ENCODE measurements at places on chromosomes 4 and X.
A peak's percentile ranks its signal among the peaks of the same experiment; 100 is the strongest.

- DNase-seq = no peak
Observed at GRCh38 chr4:26468283-26468949, 21.9 kb downstream of the CCKAR start.

DNA sequence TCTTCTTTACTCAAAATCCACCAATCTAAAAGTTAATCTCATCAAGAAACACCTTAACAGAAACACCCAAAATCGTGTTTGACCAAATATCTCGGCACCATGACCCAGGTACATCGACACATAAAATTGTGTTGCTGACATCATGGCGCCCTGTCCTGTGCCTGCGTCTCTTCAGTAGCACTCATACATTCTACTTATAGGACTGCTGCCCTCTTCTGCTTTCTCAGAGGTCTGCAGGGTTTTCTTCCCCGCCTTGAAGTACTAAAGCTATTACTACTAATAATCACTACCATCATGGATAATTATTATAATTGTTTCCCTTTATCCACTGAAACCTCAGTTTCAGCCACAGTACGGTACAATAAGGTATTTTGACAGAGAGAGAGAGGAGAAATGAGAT is 1403.1 kb upstream of the TENM3 start:
- DNase-seq = no peak

DNA sequence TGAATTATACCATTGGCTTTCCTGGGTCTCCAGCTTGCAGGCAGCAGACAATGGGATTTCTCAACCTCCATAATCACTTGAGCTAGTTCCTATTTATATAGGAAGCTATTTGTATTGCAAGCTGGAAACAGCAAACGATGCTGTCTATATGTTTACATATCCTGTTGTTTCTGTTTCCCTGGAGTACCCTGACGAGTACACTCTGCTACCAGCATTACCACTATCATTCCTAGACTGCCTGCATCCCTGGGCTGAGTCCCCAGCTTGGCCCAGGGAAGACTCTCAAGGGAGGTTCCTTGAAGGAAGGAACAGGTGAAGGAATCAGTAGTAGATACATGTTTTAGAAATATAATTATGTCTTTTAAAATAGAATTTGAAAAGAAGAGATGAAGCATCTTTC is 81.4 kb downstream of the EVC2 start:
- peak; percentile 10 for DNase-seq

DNA sequence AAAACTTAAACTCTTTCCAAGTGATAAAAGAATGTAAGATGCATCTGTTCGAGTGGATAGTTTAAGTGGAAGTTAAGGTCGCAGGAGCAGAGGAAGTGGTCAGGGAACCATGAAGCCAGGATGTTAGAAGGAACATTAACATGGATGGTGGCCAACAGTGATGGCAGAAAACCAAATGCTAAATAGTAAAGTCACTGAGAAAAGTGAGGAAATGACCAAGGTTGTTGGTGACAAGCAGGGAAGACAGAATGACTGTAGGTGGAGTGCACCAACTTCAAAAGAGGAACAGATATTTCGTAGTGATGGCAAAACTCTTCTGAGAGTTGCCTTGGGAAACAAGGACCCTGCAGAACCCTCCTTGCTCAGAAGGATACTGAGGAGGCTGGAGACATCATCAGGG is 226.2 kb downstream of the PALLD start:
- DNase-seq = no peak

DNA sequence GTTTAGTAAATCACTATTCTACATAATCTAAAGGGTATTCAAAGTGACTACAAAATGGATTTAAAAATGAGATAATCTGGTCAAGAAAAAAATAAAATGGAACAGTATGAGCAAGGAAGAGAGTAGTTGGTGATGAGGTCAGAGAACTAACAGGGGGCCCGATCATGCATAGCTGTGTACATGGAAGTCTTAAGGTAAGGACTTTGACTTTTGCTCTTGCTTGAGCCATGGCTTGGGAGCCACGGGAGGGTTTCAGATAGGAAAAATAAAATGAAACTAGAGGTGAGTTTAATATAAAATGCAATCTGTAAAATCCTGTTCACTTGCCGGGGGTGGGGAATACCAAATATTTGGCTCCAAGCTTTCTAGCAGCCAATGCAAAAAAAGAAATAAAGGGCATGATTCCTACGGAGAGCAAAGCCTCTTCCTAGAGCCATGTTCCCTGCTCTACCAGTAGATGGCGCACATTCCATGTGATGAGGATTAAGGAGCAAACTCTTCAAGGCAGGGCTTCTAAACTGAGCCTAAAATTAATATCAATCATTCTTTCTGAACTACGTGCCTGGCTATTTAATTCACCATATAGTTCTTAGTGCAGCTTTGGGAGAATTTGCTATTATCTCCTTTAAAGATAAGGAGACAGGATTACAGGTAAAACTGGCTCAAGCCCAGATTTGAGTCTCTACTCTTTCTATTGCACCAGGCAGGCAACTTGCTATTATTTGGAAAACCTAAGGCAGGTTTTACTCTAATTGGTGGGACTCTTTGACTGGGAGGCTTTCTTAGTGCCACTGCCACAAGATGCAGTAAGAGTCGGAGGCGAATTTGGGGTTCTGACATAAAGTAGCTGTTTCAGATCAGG is 6.8 kb upstream of the CLCN5 start:
- peak; percentile 50 for DNase-seq

- peak; percentile 0 for DNase-seq
Observed at GRCh38 chrX:55450259-55450658, 1.7 kb upstream of the MAGEH1 start.

DNA sequence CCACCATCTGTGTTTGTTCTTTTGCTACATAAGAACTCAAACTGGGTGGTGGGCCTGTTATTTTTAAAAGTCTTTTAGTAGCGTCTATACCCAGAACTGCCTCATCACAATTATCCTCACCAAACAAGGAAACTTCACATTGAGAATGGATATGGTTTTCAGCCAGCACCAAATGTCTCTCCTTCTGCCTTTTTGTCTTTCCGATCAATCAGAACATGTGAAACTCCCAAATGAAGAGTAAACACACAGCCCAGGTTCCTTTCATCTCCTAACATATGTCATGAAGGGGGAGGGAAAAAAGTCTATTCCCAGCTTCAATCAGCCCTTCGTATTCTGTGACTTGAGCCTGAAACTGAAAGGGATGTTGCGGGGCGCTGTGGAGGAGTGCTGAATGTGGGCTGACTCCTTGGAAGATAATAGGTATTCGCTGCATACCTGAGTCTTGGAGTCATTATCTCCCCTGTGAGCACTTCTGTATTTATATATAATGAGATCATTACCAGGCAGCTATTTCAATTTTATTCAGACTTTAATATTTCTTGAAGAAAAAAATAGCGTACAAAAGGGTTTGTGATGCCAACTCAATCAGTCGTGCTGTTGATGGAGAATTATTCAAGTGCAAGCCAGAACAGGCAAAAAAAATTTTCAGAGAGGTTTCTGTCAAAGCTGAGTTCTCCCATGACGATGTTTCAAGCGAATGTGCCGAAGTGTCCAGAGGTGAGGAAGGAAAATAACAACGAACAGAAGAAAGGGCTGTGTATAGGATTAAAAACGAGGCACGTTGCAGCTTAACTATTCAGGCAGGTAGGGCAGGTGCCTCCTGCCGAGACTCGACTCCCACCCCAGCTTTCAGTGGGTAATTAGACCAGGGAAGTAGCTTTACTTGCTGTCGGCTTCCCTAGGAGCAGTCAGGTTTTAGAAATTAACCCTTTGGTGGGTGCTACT is 163.9 kb upstream of the NOCT start:
- DNase-seq = no peak

GRCh38 chr4:6306299-6306698 is 36.6 kb downstream of the WFS1 start:
- DNase-seq = no peak

GRCh38 chrX:136626237-136626636 is 21.7 kb upstream of the CD40LG start:
- DNase-seq = no peak

GRCh38 chrX:96971812-96972211 is 88.1 kb downstream of the RPA4 start:
- no peak for DNase-seq

DNA sequence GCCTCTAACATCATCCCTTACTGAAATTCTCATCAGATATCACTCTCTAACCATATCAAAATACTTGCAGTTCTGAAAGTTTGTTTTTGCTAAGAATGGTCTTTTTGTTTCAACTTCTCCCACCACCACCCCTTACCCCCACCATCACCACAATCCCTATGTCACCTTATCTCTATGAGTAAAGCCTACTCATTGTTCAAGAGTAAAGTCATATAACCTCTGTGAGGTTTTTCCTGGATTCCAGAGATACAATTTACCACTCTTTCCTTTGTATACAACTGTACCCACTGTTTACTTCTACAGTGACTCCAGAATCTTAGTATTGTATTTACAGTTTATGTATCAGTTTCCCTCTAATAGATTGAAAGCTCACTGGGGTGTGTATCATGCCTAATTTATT is 158.0 kb upstream of the PCDH10 start:
- DNase-seq = no peak

DNA sequence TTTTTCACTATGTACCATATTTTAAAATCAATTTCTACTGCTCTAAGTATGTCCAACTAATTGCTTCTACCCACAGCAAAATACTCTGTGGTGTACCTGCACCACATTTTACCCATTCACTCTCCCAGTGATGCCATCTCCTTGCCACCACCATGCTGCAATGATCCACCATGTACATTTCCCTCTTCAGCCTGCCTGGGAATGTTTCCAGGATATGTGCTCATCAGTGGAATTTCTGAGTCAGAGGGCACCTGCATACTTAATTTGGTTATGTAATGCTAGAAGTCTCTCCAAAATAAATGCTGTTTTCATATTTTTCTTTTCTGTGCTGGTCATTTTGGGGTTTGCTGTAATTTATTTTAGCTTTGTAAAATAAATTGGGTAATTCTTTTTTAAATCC is 33.2 kb upstream of the OCIAD2 start:
- DNase-seq = no peak

- no peak for DNase-seq
Observed at GRCh38 chrX:66074920-66075879, 35.3 kb upstream of the VSIG4 start.

GRCh38 chr4:27381815-27382214 is 521.2 kb downstream of the STIM2 start:
- DNase-seq = no peak

GRCh38 chrX:135740681-135741149 is 27.3 kb downstream of the CT45A1 start:
- DNase-seq = no peak

Measured in NCI-H510A treated with DMSO at 0.1 percent for 48 hours (cell line).